CD8-positive, alpha-beta memory T cell (primary cell): ENCODE measurements at places on chromosomes 12 and 14. TPM values are rescaled to one million over a fixed set of nuclear protein-coding genes. Genes with fewer than 3 reads are reported as not detected.
A peak's percentile ranks its signal among the peaks of the same experiment; 100 is the strongest.

DNA sequence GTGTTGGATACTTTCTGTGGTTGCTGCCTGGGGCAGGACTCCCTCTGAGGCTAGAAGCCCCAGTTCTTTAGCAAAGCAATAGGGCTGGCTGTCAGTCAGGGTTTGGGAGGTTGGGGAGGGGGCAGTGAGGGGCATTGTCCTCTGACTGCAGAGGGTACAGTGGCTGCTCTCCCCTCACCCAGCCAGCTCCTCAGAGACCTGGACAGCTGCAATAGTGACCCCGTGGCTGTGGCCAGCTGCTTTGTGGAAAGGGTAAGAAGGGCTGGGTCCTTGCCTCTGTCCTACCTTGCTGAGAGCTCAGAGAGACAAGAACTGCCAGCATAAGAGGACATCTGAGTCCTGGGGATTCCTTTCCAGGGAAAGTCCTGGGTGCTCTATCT lies 25.8 kb downstream of the PLEKHG3 start:
- no peak overlapping the region for H3K27ac ChIP-seq
- no peaks in the 10 kb centered on the region for H3K27me3 ChIP-seq
- peaks cover 55% of the 10 kb centered on the region for H3K4me1 ChIP-seq
- DNase-seq = no peak
- no peaks in the 10 kb centered on the region for H3K36me3 ChIP-seq
- no peak overlapping the region for H3K4me3 ChIP-seq

- peaks cover 27% of the 10 kb centered on the region for H3K4me1 ChIP-seq
- peaks cover 43% of the 10 kb centered on the region for H3K27me3 ChIP-seq
- H3K4me3 ChIP-seq = no peak overlapping the region
- DNase-seq = no peak
Observed at GRCh38 chr12:26121323-26122060, 3.3 kb downstream of the BHLHE41 start.

HOXC11 gene
- total RNA-seq = not detected

DNA sequence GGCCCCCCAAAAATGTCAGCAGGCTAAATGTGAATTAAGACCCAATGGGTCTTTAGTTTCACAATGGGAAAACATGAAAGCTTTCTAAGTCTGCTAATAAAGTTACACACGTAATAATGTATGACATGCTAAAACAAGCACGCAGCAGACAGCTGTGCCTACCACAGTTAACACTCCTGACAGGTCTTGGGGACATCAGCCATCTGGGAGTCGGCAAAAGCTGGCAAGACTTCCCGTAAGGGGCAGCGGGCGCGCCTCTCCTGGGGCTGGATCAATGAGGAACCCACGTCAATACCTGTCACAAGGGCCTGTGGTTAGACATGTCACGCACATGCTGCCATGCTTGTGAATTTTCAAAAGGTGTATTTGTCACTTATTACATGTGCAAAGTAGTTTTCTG lies 45.0 kb downstream of the ACTN1 start:
- no peak overlapping the region for H3K27ac ChIP-seq
- H3K4me1 ChIP-seq = peaks cover 49% of the 10 kb centered on the region
- no peaks in the 10 kb centered on the region for H3K27me3 ChIP-seq

TAS2R10 gene
- total RNA-seq = 0.28 TPM

DNA sequence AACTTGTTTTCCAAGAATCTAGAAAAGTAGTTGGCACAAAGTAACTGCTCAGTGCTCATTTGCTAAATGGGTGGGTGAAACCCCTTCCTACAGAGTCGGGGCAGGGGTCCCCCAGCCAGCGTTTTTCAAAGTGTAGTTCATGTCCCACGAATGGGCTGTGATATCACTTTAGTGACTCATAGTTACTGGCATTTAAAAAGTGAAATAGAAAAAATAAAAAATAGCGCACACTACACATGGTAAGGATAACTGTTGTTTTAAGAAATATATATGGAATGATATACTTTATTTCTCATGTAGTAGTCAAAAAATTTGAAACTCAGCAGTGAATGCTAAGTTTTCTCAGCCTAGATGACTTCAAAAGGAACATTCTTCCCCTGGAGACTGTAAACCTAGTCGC lies 250.4 kb downstream of the CHST11 start:
- DNase-seq = no peak
- no peak overlapping the region for H3K27ac ChIP-seq
- H3K27me3 ChIP-seq = no peaks in the 10 kb centered on the region
- H3K4me3 ChIP-seq = no peak overlapping the region
- no peaks in the 10 kb centered on the region for H3K4me1 ChIP-seq

ACOT6 gene
- not detected for total RNA-seq

DNA sequence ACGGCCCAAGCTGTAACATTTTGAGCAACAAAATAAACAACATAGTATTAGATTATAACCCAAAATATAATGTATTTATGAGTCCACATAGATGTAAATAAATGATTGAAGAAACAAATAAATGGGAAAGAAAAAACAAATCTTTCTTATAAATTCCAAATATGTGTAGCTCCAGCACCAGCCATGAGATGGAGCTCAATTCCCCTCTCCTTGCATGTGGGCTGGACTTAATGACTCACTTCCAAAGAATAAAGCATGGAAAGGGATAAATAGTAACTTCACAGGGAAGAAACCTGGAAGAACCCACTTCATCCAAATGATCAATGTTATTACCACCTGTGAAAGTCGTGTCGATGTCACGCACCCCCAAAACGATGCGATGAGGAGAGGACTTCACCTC lies 158.8 kb downstream of the RPAP3 start:
- no peak overlapping the region for H3K27ac ChIP-seq
- H3K4me3 ChIP-seq = no peak overlapping the region
- DNase-seq = no peak

DNA sequence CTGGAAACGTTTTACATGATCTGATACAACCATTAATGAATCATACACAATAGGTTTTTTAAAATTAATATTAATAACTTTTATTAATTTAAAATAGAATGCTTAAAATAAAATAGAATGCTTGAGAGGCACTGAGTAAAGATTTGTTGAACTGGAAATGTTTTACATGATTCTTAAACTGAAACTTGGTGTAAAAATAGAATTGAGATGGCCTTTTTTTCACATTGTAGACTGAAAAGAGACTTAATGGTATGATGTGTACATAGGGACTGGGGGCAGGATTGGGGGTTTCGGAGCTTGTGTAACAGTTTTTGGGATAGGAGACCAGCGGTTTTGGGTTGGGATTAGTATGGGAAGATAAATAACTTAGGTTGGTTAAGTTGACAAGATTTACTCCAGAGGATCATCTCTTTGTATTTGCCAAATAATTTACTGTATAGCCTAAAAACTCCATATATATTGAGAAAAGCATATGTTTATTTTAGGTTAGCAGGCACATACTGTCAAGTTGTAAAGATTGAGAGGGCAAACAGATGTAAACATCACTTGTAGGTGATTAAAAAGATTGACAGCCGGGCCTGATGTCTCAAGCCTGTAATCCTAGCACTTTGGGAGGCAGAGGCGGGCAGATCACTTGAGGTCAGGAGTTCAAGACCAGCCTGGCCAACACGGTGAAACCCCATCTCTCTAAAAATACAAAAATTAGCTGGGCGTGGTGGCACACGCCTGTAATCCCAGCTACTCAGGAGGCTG lies 2.0 kb upstream of the ZNF410 start:
- H3K36me3 ChIP-seq = no peaks in the 10 kb centered on the region
- H3K27me3 ChIP-seq = no peaks in the 10 kb centered on the region
- H3K4me3 ChIP-seq = no peak overlapping the region
- H3K27ac ChIP-seq = no peak overlapping the region
- DNase-seq = no peak

DNA sequence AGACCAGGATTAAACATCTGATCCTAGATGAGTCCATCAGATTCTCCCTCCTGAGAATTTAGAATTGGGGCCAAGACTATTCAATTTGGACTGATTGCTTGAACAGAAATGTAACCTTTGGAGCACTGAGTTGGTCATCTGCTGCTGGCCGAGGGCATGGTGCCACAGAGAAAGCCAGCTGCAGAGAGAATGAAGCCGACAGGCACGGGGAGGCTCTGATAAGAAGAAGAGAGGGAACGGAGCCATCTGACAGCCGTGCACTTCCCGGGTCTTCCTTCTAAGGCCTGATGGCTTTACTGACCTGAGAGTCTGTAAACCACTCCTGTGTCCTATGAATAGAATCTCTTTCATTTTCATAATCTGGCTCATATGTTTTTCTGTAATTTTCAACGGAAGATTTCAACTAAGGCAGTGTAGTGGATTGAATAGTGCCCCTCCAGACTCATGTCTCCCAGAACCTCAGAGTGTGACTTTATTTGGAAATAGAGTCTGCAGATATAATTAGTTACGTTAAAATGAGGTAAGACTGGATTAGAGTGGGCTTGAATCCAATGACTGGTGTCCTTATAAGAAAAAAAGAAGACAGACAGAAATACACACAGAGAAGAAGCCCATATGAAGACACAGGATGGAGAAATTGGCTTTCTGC lies 39.1 kb upstream of the FRS2 start:
- no peak overlapping the region for H3K27ac ChIP-seq
- H3K36me3 ChIP-seq = no peaks in the 10 kb centered on the region

DNA sequence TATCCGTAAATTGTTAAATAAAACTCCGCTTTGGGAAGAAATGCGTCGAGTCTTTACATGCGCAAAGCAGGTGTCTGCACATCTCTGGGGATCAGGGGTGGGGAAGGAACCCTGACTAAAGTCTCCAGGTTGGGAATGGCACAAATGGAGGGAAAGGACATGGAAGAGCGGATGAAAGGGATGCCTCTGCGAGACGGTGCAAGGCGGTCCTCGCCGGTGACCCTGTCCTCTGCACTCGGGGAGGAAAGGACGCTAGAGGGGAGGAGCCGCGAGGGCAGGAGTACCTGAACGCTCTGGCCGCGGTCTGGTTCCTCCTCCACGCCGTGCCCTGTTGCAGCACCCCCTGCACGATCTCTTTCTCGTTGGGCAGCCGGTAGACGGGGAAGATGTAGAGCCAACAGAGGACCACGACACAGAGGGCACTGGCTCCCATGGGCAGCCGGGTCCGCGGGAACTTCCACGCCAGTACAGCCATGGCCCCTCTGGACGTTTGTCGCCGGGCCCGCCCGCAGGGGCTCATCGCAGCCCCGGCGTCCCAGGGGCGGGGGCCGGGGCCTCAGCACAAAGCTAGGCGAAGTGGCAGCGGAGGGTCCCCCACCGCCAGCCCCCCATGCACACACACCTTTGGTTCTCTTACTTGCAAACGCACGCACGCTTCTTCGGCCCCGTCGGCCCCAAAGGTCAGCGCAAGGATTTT lies 646 bp downstream of the ST8SIA1 start:
- H3K4me1 ChIP-seq = peaks cover 21% of the 10 kb centered on the region
- no peak overlapping the region for H3K27ac ChIP-seq
- no peaks in the 10 kb centered on the region for H3K27me3 ChIP-seq
- no peaks in the 10 kb centered on the region for H3K36me3 ChIP-seq
- peak; percentile 5 for DNase-seq

RNASE3 gene
- not detected for total RNA-seq

RBP5 gene
- 0.31 TPM for total RNA-seq

DNA sequence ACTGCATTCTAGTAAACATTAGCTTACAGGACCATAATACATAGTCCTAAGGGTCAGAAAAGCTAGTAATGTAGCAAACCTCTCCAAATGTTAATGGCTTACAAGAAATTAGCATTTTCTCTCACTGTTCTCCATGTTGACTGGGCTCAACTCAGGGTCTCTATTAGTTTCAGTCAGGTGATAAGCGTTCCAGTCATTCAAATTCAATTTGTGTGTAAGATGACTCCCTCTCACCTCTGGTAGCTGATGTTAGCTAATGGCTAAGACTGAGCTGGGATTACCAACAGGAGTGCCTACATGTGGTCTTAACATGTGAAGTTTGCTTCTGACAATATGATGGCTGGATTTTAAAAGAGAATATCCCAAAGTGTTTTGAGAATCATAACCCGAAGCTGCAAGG lies 630.5 kb upstream of the USP15 start:
- H3K4me1 ChIP-seq = no peaks in the 10 kb centered on the region
- H3K4me3 ChIP-seq = no peak overlapping the region
- no peaks in the 10 kb centered on the region for H3K27me3 ChIP-seq
- no peak overlapping the region for H3K27ac ChIP-seq
- DNase-seq = no peak

GRCh38 chr12:27521066-27521465 lies 2.9 kb upstream of the PPFIBP1 start:
- no peak overlapping the region for H3K4me3 ChIP-seq
- no peaks in the 10 kb centered on the region for H3K36me3 ChIP-seq
- peaks cover 17% of the 10 kb centered on the region for H3K4me1 ChIP-seq
- no peaks in the 10 kb centered on the region for H3K27me3 ChIP-seq
- DNase-seq = no peak
- no peak overlapping the region for H3K27ac ChIP-seq

DNA sequence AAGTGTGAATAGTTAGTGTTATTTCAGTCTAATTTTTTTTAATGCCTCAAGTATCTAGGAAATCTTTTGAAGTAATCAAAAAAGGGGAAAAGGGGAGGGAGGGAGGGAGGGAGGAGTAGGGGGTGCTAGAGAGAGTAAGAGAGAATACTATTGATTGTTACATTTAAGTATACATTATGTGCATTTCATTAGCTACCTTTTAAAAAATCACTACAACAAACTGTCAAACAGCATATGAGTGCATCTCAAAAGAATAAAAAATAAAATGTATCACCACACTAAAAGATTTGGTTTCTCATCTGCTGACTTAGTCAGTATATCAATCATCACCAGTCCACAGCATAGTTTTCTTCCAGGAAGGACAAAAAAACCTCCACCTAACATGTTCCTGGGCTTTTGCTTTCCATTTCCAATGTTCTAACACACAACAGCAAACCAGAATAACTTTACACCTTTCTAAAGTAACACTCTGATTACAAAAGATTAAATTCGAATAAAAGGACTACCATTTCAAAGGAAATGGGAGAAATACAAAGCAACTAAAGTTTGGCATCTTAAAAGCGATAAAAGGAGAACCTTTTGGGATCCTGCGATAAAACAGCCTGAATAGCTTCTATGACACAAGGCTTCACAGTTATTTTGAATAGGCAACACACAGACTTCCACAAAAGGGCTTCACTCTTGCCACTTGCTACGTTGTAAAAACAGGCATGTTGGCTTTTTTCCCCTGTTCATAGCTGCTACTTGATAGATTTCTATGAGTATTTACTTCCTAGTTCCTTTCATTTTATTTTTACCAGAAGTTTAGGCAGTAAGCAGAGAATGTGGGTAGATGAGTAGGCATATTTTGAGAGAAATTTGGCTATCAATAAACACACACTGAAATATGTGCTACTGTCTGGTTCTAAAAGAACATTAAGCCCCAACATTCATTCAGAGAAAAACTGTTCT lies 160.9 kb downstream of the EPS8 start:
- no peak for DNase-seq
- H3K4me3 ChIP-seq = no peak overlapping the region
- no peaks in the 10 kb centered on the region for H3K36me3 ChIP-seq
- no peaks in the 10 kb centered on the region for H3K4me1 ChIP-seq
- H3K27ac ChIP-seq = no peak overlapping the region

- no peak overlapping the region for H3K4me3 ChIP-seq
- no peaks in the 10 kb centered on the region for H3K4me1 ChIP-seq
- no peaks in the 10 kb centered on the region for H3K36me3 ChIP-seq
- DNase-seq = no peak
- H3K27ac ChIP-seq = no peak overlapping the region
- no peaks in the 10 kb centered on the region for H3K27me3 ChIP-seq
Observed at GRCh38 chr12:20011200-20011599, 357.1 kb upstream of the PDE3A start.
